ENCODE measurements at places on chromosomes 1 and 21.

DNA sequence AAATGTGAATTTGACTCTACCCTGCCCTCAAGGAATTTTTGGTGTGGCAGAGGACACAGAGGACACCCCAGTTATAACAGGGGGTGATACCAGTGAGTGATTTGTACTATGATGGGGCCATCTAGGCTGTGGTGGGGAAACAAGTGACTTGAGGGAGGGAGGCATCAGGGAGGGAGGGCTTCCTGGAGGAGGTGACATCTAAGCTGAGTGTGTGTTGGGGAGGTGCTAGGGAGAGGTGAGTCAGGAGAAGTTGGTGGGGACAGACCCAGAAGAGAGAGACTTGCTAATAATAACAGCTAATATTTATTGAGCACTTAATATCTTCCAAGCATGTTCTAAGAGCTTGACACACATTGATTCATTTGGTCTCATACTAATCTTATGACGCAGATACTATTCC lies 19.9 kb upstream of the TTC4 start:
- no peak for DNase-seq

DNA sequence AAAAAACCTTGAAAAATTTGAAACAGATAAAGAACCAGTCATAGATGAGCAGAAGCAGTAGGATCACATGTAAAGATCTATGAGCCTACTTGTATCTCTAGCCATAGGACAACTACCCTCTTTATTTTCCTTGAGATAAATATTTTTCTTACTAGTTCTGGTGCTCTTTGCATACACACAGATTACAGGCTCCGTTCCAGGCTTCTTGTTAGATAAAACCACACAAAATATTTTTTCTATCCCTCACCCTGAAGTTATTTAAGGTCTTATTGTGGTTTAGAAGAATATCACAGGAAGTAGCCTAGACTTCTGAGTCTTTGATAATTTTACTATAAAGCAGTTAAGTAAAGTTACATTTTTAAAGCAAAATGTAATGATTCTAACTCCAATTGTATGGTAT lies 512.2 kb downstream of the NEGR1 start:
- DNase-seq = no peak

DNA sequence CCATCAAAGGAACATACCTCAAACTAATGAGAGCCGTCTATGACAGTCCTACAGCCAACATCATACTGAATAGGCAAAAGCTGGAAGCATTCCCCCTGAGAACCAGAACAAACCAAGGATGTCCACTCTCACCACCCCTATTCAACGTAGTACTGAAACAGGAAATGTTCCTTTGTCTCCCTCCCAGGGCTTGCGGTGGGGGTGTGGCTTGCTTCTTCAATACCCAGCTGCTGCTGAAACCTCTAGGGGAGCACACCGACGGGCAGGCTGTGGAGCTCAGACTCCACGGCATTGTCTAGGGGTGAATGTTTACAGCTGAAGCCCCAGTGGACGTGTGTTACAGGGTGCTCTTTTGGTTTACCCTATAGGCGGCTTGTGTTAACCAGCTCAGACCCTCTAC lies 30.5 kb upstream of the B3GALT2 start:
- DNase-seq = no peak

- no peak for DNase-seq
Measured at GRCh38 chr1:55571767-55572166, 356.6 kb upstream of the USP24 start.

DNA sequence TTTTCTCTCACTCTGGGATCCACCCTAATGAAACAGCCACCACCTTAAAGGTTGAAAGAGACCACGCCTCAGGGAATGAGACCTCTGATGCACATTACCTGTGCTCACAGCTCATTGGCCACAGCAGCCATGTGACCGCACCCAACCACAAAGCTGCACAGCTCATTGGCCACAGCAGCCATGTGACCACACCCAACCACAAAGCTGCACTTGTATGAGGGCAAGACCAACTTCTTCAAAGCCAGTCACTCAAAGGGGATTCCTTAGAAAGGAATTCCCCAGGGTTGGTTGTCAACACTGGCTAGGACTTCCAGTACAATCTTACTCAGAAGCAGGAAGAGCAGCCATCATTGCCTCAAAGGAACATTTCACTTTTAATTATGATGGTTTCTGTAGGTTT lies 43.6 kb upstream of the PDE9A start:
- DNase-seq = no peak

DNA sequence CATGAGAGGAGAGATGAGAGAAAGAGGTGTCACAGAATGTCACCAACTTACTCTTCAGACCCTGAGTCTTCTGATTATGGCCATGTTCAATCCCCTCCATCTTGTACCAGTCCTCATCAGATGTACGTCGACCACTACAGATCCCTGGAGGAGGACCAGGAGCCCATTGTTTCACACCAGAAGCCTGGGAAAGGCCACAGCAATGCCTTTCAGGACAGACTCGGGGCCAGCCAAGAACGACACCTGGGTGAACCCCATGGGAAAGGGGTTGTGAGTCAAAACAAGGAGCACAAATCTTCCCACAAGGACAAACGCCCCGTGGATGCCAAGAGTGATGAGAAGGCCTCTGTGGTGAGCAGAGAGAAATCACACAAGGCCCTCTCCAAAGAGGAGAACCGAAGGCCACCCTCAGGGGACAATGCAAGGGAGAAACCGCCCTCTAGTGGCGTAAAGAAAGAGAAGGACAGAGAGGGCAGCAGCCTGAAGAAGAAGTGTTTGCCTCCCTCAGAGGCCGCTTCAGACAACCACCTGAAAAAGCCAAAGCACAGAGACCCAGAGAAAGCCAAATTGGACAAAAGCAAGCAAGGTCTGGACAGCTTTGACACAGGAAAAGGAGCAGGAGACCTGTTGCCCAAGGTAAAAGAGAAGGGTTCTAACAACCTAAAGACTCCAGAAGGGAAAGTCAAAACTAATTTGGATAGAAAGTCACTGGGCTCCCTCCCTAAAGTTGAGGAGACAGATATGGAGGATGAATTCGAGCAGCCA lies 8.0 kb downstream of the ELOA start:
- no peak for DNase-seq

DNA sequence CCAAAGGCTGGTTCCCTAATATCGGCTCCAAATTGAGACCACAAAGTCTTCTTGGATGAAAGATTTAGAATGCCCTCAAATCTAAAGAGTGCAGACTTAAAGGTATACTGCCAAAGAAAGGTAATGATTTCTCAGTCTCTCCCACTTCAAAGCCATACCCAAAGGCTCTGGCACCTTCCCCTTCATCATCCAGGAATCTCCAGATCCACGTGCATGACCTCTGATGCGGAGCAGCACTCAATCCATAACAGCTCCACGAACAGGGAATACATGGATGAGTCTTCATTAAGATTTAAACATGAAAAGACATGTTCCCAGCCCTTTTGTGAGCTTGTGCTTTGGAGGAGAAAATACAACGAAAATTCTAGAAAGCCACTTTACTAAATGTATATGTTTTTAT lies 453.9 kb downstream of the DSCAM start:
- DNase-seq = no peak

DNA sequence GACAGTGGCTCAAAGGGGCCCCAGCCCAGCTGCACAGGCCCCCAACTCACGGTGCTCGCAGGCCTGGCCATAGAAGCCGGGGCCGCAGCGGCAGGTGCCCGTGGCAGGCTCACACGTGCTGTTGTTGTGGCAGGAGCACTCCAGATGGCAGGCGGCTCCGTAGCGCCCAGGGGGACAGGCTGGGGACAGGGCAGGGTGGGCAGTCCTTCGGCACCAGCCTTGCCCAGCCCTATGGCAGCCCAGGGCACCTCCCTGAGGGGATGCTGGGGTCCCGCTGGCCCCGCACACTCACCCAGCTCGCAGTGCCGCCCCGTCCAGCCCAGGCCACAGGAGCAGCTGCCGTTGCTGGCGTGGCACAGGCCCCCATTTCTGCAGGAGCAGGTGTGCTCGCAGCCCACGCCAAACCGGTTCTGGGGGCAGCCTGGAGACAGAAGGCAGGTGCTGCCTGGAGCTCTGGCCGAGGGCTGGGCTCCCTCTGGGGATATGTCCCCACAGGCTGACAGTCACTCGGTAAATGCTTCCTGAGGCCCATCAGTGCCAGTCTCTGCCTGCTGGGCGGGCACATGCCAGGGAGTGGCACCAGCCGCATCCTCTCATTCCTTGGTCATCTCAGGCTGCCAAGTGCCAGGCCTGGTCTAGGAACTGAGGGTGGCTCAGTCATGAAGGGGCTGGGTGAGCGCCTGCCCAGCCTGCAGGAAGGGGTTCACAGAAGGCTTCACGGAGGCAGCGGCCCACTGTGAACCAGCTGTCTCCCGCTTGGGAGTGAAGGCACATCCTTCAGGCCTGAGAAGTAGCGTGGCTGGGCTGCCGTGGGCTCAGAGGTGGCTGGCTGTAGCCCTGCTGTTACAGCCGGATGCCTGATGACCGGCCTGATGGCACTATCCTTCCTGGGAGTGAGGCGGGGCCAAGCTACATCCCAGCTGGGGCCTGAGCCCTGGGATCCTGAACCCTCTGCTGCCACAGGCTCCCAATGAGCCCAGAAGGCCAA lies 40.1 kb downstream of the ARHGEF16 start:
- no peak for DNase-seq

DNA sequence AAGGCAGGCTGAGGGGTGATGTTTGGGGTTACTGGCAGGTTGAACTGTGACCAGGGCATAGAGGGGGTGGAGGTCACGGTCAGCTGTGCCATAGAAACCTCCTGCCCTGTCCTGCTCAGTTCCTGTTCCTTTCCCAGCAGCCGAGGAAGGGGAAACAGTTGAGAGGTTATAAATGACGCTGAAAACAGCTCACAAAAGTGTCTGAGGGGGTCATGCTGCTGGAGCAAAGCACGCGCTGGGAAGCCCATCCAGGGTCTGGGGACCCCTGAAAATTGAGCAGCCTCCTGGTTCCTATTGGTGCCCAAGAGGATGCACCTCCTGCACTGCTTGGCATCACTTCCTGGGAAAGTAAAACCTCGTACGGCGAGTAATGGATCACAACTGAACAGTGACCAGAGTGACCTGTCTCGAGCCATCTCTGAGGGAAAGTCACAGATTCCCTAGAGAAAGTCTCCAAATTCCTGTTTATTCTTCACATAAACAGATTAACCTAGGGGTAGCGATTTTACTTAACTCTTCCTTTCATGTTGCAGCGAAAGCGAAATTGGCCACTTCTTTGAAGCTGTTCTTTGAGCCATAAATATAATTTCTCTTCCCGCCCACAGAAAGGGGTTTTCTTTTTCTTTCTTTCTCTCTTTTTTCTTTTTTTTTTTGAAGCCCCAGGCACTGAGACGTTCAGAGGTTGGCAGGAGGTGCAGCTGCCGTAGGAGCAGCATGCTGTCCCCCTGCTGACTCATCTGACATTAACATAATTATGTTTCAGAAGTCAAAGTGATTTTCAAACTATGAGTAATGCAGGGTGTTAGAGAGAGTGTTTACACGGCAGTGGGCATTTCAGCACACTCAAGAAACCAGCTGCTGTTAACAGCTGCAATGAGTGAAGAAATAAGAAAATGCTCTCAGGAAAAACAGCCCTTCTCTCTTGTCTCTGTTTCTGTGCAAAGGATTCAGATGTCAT lies 41.8 kb upstream of the ATF3 start:
- DNase-seq = peak; percentile 47

DNA sequence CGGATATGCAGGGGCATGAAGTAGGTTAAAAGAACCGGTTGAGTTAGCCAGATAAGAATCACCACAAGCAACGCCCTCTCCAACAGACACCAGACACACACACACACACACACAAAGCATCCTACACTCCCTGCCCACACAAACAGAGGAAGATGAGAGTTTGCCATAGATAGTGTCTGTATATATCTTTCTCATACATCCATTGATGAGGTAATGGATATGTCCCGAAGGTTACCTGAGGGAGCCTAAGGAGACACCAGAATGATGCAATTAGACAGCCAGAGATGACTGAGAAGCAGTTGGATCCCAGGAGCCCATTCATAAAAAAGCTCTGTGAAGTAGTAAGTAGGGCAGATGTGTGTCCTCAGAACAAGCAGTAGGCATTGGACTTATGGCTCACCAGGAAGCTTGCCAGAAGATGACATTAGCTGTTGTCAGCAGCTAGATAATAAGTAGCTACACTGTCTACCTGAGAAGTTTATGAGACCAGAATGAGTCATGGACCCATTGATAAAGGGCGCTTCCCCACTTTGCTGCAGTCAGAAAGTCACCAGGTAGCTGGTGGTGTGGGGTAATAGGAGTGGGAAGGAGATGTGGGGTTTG lies 247.0 kb downstream of the KCNT2 start:
- DNase-seq = no peak
